Amygdala (tissue), 56 donors: ENCODE measurements at places on chromosomes 7 and 10.

DNA sequence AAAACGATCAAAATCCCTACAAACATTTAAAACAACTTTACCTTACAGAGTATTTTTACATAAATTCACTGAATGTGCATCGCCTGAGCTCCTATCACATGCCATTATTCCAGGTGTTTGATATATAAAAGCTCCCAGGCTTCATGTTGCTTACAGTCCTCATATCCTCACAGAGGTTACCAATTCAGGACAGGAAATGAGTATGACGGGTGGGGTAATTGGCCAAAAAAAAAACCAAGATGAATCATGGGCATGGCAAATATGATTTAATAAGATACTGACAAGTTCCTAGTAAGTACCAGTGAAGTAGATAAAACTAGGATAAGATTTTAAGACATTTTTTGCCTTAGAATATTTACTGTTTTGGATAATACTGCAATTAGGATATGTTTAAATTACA, 135.8 kb downstream of the KMT2E start:
- no peak for DNase-seq

- no peak for DNase-seq
Observed at GRCh38 chr10:22579826-22580225, 134.6 kb downstream of the PIP4K2A start.

DNA sequence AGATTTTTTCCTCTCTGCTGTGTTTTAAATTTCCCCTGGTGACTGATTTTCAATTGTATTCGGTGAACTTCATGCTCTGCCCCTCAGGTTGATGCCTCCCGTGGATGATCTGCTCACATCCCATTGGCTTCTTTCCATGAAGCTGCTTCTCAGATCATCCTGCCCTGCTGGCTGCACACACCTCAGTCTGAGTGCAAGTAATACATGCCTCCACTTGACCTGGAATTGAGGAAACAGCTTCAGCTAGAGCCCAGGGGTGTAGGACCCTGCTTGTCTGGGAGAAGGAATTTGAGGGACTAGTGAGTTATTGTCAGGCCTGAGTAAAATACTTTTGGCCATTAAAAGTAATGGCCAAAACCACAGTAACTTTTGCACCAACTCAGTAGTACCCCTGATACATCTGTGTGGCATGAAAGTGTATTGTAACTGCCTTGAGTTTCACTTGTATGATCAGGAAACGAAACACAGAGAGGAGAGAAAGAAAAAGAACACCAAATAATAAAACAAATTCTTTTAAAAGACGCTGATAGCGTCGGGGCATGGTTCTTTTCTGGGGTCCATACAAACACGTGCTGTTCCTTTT, 49.4 kb downstream of the SPAM1 start:
- no peak for DNase-seq

GRCh38 chr10:4456279-4456678, 369.7 kb upstream of the AKR1E2 start:
- no peak for DNase-seq

DNA sequence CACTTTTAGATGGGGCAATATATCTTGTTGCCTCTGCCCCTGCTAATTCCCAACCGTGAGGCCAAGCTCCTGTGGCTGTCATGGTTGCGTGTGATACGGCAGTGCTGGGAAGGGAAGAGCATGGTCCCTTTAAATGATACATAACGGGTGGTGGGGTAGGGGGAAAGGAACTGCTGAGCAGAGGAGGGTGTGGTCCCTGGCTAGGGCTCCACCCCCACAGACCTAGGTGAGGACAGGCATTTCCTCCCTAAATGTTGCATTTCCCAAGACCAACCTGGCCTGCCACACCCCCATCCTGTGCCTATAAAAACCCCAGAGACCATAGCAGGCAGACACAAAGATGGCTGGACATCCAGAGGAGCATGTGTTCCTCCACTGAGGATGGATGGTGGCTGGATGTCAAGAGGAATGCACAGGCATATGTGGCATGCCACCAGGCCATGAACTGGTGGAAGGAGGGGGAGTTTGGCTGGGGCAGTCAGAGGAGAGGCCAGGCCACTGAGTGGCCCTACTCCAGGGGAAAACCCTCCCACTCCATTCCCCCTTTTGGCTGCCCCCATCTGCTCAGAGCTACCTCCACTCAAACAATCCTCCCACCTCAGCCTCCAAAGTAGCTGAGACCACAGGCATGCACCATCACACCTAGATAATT, 104.0 kb downstream of the PLXDC2 start:
- no peak for DNase-seq

DNA sequence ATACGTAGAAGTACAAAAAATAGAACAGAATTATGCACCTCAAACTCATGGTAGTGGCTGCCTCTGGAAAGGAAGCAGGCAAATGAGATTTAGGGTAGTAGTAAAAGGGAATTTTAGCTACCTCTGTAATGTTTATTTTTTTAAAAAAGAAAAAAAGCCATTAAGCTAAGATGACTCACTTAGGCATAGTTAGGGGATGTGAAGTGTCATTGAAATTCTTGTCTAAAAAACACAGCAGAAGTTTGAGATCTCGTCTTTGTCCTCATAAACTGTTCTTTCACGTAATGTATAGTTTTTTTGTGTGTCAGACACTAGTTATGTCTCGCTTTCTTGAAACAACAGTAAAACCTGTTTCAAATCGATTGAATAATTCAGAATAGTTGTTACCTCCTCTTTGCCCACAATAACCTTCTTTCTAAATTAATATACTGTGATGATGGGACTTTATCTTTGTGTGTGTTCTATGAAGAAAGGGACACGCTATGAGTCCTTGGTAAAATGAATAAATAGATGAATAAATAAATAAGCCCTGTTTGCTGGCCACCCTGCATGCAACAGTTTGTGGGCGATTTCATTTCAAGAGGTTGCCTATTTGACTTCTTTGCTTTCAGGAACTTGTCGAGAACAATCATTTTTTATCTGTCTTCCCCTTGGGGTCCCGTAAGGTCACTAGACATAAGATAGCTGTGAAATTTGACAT, 14.5 kb upstream of the FBXW4 start:
- DNase-seq, result no peak

- DNase-seq, result no peak
Observed at GRCh38 chr7:1953199-1954190, 279.2 kb downstream of the MAD1L1 start.

- DNase-seq, result no peak
Observed at GRCh38 chr7:113246738-113247137, 128.4 kb upstream of the SMIM30 start.

DNA sequence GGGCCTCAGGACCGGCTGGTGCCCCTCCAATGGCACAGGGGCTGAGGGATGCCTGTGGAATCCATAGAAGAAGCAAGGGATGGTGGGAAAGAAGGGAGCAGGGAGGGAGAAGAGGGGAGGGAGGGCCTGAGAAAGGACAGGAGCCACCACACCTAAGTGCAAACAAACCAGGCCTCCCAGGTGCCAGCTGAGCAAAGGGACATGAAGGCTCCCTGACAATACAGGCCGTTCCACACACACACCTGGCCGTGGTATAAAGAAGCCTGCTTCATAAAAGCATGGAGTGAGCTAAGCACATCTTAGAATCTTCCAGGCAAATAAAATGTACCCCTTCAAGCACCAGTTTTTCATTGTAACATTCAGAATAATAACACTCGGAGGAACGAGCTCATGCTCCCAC, 54.0 kb downstream of the OAT start:
- DNase-seq, result no peak

- DNase-seq, result no peak
Observed at GRCh38 chr7:73572767-73573186, 5.6 kb downstream of the TBL2 start.

DNA sequence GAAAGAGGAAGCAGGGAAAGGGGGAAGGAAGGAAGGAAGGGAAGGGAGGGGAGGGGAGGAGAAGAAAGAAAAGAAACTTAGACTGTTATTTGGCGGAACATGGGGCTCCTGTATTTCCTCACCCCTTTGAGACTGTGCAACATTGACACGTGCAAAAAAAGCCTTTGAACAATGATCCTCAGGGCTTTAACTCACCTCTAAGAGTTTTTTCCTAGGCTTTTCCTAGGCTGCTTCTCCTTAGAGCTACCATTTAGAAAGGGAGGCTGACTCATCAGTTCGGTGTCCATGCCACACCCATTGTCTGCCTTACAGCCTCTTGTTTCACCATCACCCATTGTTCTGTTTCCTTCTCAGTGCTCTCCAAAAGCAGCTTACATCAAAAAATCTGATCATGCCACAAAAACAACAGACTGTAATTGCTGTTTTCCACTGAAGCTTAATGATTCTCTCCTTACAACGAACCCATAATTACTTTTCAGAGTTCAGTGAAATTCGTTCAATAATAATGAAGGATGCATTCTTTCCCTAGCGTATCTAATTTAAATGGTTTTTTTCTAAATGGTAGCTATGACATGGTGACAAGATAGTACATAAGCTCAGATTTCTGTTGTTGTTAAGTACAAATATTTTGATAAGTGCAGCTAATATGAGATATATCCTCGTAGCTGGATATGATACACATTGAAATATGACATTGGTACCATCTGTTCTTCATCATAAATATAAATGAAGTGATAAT, 90.8 kb downstream of the PRLHR start:
- no peak for DNase-seq

- no peak for DNase-seq
Observed at GRCh38 chr10:132275426-132276178, 32.1 kb downstream of the STK32C start.

- DNase-seq, result no peak
Observed at GRCh38 chr10:2837674-2838073, 229.7 kb upstream of the PFKP start.

- no peak for DNase-seq
Observed at GRCh38 chr10:21976739-21977138, 26.8 kb downstream of the DNAJC1 start.

DNA sequence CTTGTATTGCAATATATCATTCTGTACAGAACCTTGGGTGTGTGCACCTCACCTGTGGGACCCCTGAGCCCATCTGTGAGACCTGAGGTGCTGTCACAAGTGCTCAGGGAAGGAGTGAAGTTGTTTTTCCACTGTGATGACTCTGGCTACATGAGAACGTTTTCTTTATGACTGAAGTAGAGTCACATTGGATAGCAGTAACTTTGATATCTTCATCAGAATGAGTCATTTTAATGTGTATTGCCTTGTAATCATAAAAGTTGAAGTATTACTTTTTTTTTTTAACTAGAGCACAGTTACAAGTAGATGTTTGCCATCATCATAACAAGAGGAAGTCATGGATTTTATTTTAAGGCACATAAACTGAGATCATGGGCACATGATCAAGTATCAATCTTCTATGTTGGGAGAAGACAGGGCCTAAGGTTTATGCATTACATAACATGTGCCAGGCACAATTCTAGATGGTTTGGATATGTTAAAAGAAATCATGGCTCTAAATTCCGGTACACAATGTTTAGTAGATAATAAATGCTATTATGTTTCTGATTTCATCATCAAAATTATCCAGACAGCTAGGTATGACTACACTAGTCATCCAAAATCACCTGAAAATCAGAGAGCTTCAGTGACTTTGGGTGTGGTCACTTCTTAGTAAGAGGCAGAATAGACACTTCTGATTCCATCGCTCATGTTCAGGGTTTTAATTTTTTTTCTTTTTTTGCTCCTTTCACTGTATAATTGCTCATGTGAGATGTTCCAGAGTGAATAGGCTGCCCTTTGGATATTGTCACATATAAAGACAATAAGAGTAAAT, 82.7 kb upstream of the KLF6 start:
- no peak for DNase-seq

GRCh38 chr10:18223898-18224297, 83.7 kb downstream of the CACNB2 start:
- no peak for DNase-seq

DNA sequence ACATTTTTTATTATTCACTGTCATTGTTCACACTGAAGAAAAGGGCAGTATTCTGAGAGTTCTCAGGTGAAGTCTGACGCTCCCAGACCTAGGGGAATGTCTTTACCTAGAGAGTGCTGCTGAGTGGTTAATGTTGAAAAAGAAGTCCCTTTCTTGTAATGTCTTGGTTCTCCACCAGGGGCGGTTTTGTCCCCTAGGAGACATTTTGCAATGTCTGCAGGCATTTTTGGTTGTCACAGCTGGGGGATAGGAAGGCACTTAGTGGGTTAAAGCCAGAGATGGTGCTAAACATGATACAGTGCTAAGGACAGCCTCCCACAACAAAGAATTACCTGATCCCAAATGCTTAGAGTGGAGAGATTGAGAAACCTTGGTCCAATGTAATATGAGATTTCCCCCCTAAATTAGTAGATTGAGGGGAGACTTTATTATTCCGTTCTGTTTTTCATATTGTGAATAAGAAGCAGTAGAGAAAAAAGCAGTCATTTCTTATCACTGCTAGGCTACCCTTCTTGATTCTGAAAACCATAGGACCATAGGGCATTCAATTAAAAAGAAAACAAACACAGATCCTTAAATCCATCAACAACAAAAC, 13.1 kb downstream of the UMAD1 start:
- DNase-seq, result no peak

DNA sequence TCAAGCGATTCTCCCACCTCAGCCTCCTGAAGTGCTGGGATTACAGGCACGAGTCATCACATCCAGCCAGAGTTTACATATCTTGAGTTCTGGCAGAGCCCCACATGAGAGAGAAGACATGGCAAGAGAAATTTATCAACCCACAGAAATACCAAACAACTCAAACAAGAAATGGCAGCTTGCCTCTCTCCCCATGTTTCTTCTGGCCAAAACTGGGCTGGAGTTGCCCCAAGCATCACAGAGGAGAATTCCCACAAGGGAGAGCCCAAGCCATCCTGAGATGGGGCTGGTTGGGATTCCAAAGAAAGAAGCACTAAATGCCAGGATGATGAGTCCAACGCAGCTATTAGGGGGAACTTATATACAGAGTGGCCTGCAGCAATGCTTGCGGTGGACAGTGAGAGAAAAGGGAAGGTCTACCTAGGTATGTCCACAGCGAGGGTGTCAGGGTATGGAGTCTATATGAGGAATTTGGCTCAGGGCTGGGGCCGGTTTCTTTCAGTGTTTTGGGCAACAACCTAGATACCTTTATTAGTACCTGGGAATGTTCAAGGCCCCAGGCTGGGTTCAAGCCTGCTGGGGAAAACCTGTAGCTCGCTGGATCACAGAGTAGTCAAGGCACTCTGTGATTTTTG, 14.5 kb upstream of the PAX4 start:
- DNase-seq, result no peak

DNA sequence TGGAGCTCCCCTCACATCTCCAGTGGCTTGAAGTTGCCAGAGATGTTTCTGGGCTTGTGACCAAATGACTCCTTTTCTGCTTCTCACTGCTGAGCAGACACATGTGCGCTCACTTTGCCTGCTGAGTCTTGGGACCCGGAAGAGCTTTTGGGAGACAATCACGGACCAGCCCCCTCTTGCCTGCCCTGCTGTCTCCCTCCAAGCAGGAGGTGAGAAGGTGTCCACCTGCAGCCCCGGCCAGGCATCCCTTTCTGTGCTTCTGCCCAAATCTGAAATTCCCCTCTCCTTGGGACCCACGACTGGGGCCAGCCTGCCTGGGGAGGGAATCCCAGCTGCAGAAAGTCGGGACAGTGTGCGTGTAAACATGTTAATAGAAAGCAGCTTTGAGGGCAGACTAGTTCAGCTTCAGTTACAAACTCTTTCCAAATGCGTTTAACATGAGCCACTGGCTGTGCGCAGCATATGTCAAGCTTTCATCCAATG, 31.7 kb downstream of the HTRA1 start:
- no peak for DNase-seq
